OCI-M1 (cell line): ENCODE measurements at places on chromosomes 2 and 18.
A peak's percentile ranks its signal among the peaks of the same experiment; 100 is the strongest.

DNA sequence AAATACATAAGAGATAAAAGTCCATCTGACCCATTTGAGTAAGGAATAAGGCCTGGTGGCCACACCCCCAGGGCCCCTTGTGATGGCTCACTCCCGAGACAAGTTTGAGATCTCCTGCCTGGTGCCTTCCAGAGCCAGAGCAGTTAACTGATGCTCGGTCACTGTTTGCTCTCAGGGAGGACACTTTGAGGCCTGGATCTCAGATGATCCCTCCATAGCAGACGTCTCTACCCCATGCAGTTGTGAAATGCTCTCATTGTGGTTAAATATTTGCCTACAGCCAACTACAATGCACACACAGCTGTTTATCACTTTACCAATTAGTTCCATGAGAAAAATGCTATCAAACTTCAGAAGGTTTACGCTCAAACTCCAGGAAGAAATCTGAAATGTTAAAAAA, 12.3 kb downstream of the GYPC start:
- no peak for DNase-seq

- no peak for DNase-seq
These were observed 82.6 kb upstream of the ALPP start for GRCh38 chr2:232295971-232296370.

DNA sequence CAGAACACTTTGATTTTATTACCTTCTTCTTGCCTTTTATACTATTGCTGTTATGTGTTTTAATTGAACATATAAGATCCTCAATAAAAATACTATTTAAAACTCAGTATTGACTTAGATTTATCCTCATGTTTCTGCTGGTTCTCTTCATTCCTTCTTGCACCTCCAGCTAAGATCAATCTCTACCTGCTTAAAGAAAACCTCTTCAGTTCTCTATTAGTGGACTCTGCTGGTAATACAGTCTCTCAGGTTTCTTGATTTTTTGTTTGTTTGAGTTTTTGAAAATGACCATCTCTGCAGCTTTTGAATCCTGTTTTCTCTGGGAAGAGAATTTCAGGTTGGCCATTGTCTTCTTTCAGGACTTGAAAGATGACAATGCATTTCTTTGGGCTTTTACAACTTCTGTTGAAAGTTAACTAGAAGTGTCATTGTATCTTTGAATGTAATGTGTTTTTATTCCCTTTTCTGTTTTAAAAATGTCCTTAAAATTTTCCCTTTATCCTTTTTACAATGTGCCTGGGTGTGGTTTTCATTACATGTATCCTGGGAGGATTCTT, 29.8 kb upstream of the TMEM131 start:
- no peak for DNase-seq

DNA sequence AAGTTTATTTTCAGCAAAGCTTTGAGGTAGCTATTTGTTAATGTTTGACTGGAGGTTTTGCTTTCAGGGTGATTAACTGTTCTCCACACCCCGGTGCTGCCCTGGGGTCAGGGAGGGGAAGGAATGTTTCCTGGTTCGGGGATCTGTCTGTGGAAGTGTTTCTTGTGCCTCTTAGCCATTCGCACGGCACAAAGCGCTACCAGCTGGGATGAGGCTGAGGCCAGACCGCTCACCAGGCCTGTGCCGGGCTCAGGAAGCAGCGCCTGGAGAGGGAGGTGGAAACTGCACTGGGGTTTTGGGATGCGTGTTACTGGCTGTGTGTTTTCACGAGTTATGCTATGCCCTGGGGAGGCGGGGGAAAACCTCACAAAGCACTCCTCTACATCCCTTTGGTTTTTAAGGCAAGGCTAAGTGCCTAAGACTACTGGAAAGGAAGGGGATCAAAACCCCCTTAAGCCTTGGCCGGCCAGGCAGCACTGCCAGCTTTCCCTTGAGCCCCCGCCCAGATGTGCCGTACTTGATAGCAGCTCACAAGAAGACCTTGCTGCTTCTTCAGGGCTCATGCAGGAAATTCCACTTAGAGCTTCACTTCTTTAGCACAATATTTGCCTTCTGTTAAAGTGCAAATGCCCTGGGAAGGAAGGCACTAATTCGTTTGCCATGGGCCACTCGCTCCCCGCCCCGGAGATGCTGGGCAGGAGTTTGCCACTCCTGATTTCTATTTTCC, 65.7 kb upstream of the CNGA3 start:
- no peak for DNase-seq

DNA sequence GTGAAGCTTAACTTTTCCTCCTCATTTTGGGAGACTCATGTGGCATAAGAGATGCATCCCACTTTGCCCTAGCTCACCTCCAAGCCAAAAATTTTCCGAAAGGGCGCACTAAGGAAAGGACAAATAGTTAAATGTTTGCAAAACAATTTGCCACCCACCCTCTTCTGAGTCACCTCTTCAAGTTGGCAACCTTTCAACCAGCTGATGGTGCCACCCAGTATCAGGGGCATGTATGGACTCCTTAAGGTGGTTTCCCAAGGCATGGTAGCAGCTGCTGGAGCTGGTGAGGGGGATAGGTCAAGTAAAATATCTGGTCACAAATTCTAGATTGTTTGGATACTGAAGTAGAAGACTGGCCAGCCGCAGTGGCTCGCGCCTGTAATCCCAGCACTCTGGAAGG, 17.2 kb upstream of the ITGAV start:
- no peak for DNase-seq

- no peak for DNase-seq
These were observed 3.5 kb upstream of the SSB start for GRCh38 chr2:169795181-169795580.

DNA sequence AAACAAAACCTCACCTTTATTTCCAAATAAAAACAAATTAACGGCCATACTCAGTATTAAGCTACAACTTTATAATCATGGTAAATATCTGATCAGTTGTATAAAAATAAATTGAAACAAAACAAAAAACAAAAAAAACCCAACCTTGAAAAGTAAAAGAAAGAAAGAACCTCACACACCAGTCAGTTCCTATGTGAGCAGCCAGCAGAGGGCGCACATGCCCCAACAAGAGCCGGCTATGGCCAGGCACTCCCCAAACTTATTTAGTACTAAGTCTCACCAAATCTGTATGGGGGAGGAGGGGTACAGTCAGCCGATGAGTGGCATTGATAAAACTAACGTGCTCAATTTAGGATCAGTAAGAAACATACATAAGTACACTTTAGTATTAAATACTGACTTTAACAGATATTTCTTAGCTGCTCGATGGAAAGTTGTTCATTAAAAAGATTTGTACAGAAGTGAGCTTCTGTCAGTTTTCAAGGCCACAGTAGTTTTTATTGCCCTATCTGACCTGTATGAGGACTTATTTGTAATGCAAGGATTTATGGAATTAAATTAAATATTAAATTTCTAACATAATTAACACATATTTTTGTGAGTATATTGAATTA, 172.6 kb downstream of the TCF4 start:
- DNase-seq, result peak; percentile 92
